ENCODE measurements at places on chromosomes 12 and 14.

DNA sequence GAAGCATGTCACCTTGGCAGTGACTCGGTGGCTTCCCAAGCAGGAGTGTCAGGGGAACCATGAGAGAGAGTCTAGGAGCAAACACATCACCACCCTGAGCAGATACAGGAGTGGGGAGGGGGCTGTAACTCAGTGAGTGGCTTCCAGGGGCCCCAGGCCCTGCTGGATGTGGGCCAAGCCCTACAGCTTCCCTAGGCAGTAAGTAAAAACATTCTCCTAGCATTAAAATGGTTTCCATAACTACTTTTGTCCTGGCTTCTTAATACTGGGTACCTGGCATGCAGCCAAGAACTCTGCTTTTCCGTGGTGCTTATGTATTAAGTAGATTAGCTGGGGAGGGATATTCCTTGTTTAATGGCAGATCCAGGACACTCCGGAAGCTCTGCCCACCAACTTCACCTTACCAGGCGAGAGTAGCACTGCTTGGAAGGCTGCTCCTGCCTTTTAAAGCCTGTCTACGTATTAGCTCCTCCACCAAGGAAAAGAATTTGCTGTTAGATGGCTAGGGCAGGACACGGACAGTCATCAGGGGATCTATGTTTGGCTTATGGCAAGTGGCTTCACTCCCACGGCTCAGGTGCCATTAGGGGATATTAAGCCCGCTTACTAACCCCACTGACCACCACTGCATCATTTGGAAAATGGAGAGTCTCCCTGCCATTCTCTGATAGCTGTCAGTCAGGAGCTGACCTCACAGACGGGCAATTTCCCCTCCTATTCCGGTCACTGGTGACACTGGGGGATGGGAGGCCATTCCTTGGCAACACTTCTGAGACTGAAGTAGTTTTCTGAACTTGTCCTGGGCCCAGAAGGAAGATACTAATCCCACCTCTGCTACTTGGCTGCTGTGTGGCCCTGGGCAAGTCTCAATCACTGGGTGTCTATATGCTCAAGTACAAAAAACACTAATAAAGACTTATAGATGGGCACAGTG, 22.8 kb downstream of the OTUB2 start:
- no peak for DNase-seq

- no peak for DNase-seq
These were observed 38.4 kb downstream of the WASHC3 start for GRCh38 chr12:102023343-102023930.

DNA sequence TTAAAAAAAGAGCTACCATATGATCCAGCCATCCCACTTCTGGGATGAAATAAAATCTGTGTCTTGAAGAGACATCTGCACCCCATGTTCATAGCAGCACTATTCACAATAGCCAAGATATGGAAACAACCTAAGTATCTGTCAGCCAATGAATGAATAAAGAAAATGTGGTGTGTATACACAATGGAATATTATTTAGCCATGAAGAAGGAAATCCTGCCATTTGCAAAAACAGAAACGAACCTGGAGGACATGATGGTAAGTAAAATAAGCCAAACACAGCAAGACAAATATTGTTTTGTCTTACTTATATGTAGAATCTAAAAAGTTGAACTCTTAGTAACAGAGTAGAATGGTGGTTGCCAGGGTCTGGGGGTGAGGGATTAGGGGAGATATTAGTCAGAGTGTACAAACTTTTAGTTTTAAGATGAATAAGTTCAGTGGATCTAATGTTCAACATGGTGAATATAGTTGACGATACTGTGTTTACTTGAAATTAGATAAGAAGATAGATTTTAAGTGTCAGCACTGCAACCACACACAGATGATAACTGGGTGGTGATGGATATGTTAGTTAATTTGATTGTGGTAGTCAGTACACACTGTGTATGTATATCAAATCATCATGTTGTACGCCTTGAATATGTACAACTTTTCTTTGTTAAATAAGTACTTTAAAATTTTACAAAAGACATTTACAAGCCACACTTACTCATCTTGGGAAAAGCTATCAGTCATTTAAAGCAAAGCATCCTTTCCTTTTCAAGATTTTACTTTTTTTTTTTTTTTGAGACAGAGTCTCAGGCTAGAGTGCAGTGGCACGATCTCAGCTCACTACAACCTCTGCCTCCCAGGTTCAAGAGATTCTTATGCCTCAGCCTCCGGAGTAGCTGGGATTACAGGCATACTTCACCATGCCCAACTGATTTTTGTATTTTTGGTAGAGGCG, 89.9 kb downstream of the BICD1 start:
- no peak for DNase-seq

DNA sequence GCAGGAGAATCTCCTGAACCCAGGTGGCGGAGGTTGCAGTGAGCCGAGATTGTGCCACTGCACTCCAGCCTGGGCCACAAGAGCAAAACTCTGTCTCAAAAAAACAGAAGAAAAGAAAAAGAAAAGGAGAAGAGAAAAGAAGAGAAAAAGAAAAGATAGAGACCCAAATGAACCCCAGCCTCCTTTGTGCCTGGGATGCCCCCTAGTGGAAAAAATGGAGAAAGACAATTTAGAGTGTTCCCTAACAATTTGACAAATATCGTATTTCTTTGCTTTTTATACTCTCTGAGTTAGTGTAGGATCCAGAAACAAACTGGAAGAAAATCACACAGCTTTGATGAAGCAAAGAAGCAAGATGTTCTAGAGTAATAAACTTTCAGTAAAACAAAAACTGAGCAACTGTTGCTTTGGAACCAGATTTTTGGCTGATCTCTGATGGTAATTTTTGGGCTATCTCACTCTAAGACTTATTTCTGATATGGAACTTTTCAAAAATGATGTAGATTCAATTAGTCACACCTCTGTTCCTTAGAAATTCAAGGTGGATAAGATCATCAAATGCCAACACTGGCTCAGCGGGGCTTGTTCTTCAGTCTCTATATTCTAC, 18.6 kb upstream of the PRKAB1 start:
- no peak for DNase-seq

- DNase-seq = no peak
These were observed 10.1 kb upstream of the CEBPE start for GRCh38 chr14:23128969-23129758.

DNA sequence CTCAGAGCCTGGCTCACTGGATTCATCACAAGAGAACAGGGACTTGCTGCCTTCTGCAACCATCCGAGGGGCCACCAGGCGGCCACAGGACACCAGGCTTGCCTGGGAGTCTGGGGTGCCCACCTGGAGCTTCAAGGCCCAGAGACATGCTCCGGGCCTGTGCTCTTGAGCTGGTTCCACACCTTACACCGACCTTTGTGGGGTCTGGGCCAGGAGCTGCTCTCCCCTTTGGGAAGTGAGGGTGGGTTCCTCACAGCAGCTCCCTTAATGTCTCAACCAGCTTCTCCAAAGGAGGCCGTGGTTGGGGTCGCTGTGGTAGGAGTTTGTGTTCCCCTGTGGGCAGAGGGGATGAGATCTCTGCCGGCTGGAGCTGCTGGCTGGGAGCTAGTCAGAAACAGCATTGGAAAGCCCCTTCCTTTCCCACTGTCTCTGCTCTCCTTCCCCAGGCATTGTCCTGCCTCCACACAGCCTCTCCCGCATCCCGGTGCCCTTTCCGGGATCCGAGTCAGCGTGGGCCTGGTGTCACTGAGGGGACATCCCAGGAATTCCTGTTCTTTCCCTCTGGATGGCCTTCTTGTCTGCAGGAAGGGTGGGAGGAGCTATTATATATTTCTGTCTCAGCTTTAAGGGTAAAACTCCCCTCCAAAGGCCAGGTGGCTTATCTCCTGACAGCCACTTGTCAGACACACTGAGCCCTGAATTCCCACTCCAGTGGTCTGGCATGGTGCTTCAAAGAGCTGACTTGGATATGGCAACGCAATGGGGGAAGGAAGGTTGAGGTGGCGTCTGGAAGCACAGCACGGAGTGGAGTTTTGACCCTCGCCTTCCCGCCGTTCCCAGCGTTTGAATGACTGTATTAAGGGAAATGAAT, 5.1 kb upstream of the PAPLN start:
- no peak for DNase-seq

- DNase-seq = no peak
These were observed 619.8 kb upstream of the TBX3 start for GRCh38 chr12:115303723-115304309.

- peak; percentile 25 for DNase-seq
These were observed 10.5 kb downstream of the CACNA2D4 start for GRCh38 chr12:1907652-1908611.

GRCh38 chr12:92927436-92928281, 1.4 kb downstream of the EEA1 start:
- no peak for DNase-seq

GRCh38 chr14:36477266-36477665, 42.8 kb downstream of the NKX2-1 start:
- DNase-seq = no peak

- no peak for DNase-seq
These were observed 89.3 kb upstream of the MED13L start for GRCh38 chr12:116366824-116367223.

GRCh38 chr14:94670692-94671285, 58.6 kb downstream of the SERPINA3 start:
- DNase-seq = no peak

- DNase-seq = no peak
These were observed 131.9 kb downstream of the PIWIL1 start for GRCh38 chr12:130469552-130469951.

DNA sequence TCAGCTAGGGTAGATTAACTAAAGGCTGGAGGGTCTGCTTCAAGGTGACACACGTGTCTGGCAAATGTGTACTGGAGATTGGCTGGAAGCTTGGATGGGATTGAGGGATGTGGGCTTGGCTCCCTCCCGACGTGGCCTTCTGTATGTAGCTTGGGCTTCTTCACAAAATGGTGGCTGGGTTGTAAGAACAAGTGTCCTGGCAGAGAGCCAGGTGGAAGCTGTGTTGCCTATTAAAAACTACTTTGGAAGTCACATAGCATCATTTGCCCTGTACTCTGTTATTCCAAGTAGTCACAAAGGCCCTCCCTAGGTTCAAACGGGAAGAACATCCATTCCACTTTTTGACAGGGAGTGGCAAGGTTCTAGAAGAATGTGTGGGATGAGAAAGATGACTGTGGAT, 174.1 kb upstream of the PRICKLE1 start:
- no peak for DNase-seq

DNA sequence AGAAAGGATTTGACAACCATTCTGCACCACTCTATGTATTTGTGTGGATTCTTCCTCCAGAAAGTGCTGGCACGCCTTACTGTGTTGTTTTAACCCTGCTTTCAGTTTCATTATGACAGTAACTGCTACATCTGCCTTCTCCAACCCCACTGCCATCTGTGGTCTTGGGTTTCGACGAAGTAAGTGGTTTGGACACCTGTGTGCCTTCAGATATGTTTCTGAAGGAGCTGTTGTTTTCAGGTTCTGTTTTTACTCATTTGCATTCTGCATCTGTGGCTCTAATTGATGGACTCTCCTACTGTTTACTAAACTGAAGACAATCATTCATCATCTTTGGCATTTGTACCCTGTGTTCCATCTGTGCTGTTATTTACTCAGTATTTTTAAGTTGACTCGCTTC, 4.1 kb downstream of the TSHR start:
- peak; percentile 37 for DNase-seq

- no peak for DNase-seq
These were observed 56.5 kb downstream of the SLC38A1 start for GRCh38 chr12:46212108-46212982.

DNA sequence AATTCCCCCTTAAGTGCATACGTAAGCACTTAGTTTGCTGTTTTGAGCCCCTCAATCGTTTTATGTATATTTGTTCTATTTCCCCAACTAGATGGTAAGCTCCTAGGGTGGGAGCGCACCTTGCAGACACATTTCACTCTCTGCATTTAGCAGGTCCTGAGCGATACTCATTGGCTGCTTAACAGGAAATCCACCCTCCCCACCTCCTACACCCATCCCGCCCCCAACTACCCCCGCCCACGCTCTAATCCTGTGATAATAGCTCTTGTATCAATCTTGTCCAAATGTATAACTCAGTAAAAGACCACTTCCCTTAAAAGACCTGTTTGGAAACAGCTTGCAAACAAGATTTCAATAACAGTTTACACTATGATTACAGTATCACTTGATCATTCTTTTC, 8.1 kb downstream of the LPAR5 start:
- no peak for DNase-seq

DNA sequence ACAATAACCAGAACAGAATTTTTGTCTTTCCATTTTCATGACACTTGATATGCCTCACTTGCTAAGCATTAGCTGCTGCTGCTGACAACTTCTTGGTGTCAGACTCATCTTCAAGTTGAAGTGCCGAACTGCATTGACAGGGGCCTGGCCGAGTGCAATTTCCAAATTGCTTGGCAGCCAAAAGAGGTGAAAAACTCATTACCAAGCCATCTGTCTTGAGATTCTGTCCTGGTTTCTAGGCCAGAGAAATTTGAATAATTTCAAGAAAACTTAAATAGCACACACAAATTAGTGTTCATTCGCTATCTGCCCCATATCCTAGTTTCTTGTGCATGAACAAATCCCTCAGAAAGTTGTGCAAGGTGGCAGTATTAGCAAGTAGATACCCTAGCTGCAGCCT, 165.3 kb upstream of the RASSF8 start:
- no peak for DNase-seq

GRCh38 chr14:90675399-90675798, 140.8 kb downstream of the TTC7B start:
- no peak for DNase-seq

GRCh38 chr14:71536015-71536740, 396.1 kb upstream of the RGS6 start:
- no peak for DNase-seq

DNA sequence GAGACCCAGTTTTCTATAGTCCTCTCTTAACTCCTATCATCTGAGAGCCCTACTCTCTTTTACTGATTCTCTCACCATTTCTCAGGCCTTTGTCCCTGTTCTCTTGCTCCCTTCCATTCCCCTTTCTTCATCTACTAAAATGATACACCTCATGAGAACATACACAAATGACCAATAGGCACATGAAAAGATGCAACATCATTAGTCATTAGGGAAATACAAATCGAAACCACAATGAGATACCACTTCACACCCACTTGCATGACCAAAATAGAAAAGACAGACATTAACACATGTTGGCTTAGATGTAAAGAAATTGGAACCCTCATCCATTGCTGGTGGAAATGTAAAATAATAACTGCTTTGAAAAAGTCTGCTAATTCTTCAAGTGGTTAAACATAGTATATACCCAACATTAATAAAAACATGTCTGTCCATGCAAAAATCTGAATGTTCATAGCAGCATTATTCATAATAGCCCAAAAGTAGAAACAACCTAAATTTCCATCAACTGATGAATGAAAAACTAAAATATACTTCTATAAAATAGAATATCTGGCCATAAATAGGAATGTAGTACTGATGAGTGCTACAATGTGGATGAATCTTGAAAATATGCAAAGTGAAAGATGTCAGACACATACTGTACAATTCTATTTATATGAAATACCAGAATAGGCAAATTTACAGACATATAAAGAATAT, 66.0 kb downstream of the DENND5B start:
- DNase-seq = no peak

GRCh38 chr12:117036046-117036445, 63.2 kb downstream of the TESC start:
- no peak for DNase-seq

- DNase-seq = no peak
These were observed 63.8 kb downstream of the IRF2BPL start for GRCh38 chr14:76964695-76965094.
